Stimulated activated CD8-positive, alpha-beta memory T cell treated with anti-CD3 and anti-CD28 coated beads, Interleukin-4, amount 100 ng/mL, for 48 hours (primary cell): ENCODE measurements at places on chromosomes 4 and X.

GRCh38 chr4:30073011-30073710 is 647.0 kb upstream of the PCDH7 start:
- DNase-seq = no peak

DNA sequence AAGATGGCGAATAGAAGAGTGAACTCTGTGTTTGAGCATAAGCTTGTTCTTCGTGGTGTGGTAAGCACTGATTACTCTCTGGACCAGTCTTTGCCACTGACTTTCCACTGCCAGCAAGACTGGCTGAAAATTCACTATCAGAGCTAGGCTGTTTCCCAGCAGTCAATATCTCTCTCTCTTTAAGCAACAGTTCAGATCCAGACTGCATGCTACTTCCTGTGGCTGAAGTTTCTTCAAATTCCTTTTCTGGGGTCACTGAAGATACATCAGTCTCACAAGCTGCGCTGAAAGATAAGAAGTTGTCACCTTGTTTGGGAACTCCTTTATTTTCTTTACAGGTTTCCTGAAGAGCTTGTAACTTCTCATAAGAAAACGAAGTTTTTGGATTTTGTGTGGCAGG is 54.0 kb upstream of the FAM120C start:
- DNase-seq = no peak

DNA sequence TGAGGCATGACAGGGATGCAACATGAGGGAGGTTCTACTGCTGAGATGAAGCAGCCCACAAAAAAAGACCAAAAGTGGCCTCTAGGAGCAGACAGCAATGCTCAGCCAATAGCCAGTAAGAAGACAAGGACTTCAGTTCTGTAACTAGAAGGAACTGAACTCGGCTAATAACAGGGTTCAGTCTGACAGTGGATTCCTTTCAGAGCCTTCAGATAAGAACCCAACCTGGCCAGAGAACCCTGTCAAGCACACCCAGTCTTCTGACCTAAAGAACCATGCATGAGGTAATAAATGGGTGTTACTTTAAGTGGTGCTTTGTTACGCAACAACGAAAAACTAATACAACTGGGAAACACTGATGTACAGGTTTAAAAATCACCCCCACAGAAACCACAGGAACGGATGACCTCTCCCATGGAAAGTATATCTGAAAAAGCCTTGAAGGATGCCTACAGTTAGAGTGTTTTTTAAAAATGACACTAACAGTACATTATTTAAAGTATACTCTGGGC is 94.6 kb downstream of the PAPSS1 start:
- DNase-seq = no peak

DNA sequence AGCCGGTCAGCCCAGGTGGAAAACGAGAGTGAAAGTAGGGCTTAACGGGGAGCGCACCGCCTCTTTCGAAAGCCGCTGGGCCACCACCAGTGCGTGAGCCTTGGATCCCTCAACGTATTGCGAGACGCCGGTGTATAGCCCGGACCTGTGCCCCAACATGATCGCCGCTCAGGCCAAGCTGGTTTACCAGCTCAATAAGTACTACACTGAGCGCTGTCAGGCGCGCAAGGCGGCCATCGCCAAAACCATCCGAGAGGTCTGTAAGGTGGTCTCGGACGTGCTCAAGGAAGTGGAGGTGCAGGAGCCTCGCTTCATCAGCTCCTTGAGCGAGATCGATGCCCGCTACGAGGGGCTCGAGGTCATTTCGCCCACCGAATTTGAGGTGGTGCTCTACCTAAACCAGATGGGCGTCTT is 929 bp downstream of the MAB21L2 start:
- DNase-seq = no peak

- no peak for DNase-seq
These were observed 73.3 kb upstream of the PPP3CA start for GRCh38 chr4:101420661-101421060.

- DNase-seq = no peak
These were observed 430.3 kb downstream of the GALNTL6 start for GRCh38 chr4:172243551-172243950.

DNA sequence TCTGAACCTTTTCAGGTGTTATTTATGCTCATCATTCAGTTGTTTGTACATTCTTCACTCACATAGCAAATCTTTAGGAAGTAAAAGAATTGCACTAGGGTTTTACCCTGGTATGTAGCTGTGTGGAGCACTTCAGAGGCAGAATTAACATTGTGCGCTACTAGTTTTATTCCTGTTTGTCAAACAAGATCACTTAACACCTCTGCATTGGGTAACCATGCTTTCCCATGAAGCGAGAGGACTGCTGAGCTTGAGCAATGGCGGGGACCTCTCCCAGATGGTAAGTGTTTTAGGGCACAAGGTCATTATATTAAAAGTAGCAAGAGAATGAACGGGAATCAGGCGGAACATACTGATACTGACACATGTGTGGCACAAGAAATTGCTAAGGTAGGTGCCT is 59.2 kb downstream of the SHROOM3 start:
- DNase-seq = no peak

DNA sequence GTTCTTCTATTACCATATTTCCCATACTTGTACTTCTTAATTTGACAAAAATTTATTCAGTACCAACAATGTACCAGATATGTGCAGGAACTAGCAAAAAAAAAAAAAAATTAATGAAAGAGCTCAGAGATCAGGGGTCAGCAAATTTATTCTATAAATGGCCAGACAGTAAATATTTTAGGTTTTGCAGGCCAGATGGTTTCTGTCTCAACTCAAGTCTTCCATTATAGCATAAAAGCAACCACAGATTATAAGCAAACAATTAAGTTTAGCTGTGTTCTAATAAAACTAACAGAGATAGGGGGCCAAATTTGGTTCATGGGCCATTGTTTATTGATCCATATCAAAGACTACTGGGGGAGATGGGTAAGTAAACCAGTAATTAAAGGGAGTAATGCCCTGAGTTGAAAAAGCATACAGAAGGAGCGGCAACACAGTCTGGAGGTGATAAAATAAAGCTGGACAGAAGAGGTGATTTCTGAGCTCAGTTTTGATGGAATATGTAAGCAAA is 19.3 kb downstream of the NEK1 start:
- no peak for DNase-seq

DNA sequence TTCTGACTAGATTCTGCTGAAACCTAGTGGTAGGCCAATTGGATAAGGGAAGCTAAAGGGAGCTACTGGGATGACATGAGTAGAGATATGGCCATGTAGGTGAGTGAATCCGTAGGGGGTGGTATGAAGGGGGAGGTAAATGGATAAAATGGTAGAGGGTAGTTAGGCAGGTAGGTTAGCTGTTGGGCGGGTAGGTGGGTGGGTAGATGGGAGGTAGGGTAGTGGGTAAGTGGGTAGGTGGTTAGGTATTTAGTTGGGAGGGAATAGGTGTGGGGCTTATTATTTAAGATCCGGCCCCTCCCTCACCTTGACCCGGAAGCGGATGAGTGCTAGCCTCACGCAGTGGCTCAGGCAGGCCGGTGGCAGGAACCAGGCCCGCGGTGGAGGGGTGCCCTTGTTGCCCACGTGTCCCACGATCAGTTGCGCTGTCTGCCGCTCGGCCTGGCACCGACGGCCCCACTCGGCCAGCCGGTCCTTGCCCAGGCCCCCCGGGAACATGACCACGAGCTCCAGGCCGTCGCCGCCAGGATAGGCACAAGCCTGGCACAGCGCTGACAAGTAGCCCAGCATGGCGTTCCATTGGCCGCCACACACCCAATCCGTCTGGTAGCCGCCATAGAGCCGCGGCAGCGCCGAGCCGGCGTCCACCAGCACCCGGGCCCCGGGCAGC is 725 bp downstream of the FAM120C start:
- peak; percentile 72 for DNase-seq

GRCh38 chrX:43525901-43526610 is 130.0 kb upstream of the MAOA start:
- no peak for DNase-seq

DNA sequence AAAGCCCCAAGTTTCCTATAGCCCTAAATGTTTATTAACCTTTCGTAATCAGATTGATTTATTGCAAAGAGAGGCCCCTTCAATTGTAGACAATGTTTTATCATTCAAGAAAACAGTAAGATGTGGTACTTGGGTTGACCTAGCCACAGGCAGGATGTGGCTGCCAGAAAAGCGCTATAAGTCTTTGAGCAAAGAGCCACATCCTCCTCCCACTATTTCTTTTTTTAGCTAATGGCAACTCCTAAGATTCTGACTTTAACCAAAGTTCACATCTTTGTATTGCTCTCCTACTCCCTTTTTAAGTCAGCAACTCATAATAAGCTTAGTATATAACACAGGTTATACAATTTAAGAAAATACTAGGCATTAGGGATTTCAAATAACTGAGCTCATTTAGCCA is 70.7 kb upstream of the PPP3CA start:
- DNase-seq = peak; percentile 71

GRCh38 chrX:41684138-41684537 is 4.6 kb upstream of the GPR34 start:
- DNase-seq = no peak

DNA sequence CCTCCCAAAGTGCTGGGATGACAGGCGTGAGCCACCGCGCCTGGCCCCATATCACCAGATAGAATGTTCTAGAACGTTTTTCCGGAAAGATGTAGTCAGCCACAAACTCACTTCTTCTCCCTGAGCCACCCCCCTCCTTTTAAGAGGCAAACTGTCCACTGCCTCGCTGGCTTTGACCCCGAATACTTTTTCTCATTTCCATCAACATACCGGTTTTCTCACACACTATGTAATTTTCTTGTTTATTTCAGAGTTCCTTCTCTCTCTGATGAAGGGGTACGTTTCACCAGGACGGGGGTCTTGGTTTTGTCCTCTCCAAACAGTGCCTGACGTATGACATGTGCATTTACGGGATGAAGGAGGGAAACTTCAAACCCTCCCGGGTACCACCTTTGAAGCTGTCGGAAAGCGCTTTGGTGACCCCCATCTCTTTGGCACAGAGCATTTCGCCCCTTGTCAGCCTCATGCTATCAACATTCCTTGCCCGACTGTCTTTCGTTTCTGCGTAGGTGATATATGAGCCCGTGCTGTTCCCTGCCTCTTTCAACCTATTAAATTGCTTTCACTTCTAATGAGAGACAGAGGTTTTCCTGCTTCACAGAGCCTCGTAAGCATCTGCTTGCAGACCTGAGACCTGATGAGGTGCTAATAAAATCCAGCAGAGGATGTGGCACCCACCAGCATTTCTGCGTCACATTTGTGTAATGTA is 73.8 kb downstream of the CRLF2 start:
- DNase-seq = no peak

DNA sequence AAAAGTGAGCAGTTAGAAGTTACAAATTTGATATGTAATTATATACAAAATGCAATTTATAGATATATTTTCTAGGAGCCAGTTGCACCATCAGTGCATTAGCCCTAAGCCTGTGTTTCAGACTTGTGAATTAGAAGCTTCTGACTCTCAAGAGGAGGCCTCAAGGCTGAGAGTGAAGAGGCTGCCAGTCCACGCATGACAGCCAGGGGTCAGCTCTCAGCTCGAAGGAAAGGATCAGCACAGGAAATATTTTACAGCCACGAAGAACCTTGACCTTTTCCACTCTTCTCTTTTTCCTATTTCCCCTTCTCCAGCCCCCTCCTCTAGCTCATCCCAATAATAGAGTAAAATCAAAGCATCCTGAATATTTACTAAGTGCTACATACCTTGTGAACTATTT is 642.4 kb downstream of the TRIML1 start:
- no peak for DNase-seq

GRCh38 chr4:78642934-78643333 is 91.4 kb downstream of the ANXA3 start:
- DNase-seq = no peak

GRCh38 chr4:8472689-8473197 is 32.2 kb downstream of the TRMT44 start:
- no peak for DNase-seq

DNA sequence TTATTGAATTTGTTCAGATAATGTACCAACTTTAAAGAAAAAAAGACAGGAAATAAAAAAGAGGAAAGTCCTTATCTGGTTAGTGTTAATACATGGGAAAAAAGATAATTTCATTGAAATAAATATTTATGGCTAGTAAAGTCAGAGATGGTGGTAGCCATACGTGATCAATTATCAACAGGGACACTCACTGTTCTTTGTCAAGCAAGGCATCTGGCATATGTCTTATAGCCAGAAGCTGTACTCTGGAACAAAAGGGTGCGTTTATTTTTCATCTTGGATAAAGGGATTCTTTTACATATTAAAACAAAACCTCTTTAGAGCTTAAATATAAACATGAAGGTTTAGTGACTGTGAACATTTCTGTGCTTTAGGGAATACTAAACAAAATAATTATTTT is 26.7 kb downstream of the HDX start:
- DNase-seq = no peak

- no peak for DNase-seq
These were observed 91.8 kb downstream of the CCNG2 start for GRCh38 chr4:77248805-77249204.

GRCh38 chr4:89273741-89274141 is 33.9 kb downstream of the GPRIN3 start:
- DNase-seq = no peak

DNA sequence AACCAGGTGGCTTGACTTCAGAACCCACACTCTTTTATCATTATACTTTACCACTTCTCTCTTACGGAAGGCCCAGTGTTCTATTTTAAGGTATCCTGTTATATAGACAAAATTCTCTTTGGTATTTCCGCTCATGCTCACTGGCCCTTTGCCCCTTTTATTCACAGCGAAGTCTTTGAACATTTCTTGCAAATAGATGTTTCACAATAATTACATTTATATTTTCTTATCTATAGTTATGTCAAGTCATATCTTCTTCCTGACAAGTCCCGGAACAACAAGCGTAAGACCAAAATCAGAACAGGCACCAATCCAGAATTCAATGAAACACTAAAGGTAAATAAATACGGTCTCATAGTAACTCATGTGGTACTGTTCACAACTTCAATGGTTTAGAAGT is 102.0 kb downstream of the SYTL5 start:
- DNase-seq = no peak

DNA sequence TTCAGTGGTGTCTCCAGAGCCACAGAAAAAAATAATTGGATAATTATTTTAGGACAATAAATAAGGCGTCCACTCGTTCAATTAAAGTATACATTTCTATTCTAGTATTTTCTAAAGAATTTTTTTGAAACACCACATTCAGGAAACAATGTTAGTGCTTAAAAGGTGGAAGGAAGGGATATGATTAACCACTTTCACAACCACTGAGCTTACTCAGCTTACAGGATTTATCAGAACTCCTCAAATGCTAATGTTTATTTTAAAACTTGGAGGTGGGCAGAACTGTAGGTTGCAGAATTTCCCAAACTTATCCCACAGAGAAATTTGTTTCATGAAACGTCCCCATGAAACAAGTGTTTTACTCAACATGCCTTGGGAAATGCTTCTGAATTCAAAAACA is 54.3 kb upstream of the MAGEB2 start:
- DNase-seq = no peak

- DNase-seq = no peak
These were observed 99.3 kb upstream of the PRKG2 start for GRCh38 chr4:81314196-81314896.

GRCh38 chrX:103253608-103254007 is 1.3 kb downstream of the TCEAL8 start:
- DNase-seq = no peak

DNA sequence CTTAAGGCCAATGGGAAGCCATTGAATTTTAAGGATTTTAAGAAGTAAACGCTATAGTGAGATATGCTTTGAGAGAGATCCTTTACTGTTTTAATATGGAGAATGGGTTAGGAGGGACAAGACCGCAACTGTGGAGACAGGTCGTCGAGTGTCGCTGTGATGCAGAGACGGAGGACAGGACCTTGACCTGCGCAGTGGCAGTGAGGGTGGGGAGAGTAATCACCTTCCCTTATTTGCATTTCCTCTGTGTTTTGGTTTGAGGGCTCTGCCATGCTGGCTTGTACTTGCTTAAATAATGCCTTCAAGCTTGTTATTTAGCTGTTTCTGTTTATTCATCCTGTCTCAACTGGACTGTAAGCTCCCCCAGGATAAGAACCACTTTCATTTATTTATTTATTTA is 345.0 kb downstream of the FBXW7 start:
- no peak for DNase-seq
